ENCODE measurements at places on chromosomes 16 and 17.

GRCh38 chr17:55343900-55344513, 77.6 kb downstream of the MMD start:
- no peak for DNase-seq

DNA sequence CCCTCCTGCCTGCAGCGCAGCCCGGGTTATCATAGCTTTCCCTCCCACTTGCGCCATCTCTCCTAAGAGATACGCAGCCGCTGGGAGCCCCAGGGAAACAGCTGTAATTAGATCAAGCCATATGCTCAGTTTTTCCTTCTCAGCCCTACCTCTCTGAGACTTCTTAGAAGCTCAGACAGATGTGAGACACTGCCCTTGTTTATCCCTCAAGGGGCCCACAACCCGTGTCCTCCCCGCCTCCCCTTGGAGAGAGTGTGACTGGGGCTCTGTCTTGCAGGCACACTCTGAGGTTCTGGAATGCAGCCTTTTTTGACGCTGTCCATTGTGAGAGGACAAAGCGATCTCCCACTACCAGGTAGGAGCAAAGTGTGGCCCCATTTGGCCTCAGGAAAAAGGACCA, 31.2 kb downstream of the CIBAR2 start:
- DNase-seq, result no peak

DNA sequence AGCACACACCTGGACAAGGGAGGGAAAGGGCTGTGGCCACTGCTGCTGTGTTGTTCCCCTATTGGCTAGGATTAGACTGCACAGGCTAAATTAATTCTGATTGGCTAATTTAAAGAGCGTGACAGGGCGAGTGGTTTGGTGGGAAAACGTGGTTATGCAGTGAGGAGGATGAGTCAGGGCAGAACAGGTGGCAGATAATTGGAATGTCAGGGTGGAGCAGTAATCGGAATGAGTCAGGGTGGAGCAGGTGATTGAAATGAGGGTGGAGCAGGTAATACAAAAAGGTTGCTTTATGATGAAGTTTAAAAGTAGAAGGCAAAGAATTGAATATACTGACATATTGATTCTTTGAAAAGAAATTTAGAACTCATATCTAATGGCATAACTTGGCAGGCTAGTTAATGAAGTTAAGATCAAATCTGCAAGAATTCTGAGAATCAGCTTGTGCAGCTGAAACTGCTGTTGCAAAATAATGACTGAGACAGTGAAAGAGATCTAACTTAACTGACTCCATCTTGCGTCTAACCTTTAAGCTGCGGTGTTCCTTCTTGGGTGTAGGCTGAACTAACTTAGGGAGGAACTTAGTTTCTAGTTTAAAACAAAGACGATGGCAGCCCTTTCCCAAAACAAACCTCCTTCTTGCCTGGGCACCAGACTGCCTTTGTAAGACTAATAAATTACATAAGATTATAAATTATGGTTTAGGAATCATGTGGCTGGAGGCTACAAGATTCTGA, 174.3 kb downstream of the UTP18 start:
- peak; percentile 5 for DNase-seq

- DNase-seq, result no peak
Observed at GRCh38 chr17:10741416-10742135, 11.8 kb upstream of the TMEM220 start.

DNA sequence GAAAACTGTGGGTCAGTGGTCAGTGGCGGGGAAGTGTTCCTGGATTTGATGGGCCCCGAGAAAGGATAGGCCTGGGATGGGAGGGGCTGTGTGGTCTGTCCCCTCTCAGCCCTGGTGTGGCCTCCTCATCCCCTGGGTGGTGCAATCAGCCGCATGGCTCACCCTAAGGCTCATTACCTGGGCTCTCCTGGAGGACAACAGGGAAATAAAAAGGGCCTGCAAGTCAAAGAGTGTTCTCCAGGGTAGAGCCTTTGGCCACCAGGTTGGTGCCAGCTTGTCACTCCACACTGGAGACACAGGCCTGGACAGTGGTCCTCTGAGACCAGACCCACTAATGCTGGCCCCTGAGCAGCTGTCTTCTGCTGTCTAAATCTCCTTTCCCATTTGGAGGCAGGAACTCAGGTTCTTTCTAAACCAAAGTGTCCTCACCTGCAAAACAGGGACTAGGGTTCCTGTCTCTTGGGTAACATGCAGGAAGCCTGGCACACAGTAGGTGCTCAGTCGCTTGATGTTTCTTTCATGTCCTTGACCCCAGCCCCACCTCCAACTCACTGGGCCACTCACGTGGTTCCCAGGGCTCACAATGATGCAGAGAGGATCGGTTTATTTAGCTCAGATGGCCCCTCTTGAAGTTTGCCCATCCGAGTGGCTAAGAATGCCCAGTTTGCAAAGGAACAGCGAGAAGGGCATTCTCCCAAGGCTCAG, 2.4 kb downstream of the NDRG4 start:
- DNase-seq, result no peak

DNA sequence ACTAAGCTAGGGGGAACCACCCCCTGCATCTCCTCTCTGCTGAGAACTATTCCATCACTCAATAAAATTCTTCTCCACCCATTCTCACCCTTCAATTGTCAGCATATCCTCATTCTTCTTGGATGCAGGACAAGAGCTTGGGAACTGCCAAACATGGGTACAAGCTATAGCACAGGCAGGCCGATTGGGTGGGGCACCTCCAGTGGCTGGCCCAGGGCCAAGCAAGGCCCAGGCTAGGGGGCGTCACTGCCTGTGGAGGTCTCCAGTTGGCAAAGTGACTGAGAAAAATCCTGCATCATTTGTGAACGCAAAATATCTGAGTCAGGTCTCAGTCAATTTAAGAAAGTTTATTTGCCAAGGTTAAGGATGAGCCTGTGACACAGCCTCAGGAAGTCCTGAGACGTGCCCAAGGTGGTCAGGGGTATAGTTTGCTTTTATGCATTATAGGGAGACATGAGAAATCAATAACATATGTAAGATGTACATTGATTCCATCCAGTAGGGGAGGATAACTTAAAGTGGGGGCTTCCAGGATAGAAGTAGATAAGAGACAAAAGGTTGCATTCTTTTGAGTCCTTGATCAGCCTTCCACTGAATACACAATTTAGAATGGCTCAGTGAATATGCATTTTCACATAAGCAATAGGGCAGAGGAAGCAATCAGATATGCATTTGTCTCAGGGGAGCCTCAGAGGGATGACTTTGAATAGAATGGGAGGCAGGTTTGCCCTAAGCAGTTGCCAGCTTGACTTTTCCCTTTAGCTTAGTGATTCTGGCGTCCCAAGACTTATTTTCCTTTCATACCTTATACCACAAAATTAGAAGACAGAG, 21.5 kb upstream of the DHRS7B start:
- DNase-seq, result no peak

GRCh38 chr16:17346621-17347569, 123.9 kb downstream of the XYLT1 start:
- no peak for DNase-seq

DNA sequence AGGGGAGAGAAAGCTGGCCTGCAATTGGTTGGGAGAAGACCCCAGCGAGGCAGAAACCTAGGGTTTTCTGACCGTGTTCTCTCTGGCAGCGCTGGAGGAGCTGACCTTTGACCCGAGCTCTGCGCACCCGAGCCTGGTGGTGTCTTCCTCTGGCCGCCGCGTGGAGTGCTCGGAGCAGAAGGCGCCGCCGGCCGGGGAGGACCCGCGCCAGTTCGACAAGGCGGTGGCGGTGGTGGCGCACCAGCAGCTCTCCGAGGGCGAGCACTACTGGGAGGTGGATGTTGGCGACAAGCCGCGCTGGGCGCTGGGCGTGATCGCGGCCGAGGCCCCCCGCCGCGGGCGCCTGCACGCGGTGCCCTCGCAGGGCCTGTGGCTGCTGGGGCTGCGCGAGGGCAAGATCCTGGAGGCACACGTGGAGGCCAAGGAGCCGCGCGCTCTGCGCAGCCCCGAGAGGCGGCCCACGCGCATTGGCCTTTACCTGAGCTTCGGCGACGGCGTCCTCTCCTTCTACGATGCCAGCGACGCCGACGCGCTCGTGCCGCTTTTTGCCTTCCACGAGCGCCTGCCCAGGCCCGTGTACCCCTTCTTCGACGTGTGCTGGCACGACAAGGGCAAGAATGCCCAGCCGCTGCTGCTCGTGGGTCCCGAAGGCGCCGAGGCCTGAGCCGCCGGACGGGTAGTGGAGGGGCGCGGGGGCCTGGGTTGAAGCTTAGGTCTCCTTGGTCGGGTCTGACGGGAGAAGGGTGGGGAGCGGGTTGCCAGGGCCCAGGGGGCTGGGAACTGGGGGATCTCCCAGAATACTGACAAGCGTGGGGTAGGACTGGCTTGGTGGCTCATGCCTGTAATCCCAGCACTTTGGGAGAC, 7.4 kb upstream of the PYDC1 start:
- no peak for DNase-seq
